Fibroblast of skin of right quadriceps (primary cell): ENCODE measurements at places on chromosomes 6 and 20.

DNA sequence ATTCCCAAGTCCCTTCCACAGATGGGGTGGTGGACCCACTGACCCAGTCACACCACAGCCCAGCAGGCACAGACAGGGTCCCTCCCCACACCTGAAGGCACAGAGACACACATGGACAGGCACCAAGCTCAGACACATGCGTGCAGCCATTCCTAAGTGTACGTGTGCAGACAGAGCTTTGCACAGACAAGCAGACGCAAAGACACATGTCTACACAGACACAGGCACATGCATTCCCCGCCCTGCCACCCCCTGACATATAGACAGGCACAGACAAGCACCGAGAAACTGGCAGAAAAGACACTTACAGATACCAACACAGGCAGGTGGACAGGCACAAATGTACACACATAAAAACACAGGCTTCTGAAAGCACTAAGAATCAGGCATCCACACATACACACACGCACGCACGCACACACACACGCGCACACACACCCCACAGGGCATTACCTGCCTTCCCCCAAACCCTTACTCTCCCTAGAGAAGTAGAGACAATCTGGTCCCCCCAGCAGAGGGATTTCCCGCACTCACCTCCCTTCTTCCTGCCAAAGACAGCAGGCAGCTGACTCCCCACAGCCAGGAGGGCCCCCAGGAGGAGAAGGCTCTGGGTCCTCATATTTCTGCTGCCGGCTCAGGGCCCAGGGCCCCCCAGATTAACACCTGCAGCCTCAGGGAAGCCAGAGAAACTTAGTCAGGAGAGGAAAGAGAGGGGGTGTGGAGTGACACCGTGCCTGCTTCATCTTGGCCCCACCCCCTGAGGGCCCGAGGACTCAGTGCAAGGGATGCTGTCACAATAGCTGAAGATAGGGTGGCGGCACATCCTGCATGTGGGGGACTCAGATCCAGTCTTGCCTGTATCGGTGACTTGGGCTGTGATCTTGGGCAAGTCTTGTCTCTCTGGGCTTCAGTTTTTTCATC lies at the start of gene WFDC5:
WFDC5 (minus strand) TSS at position 710 of the 921 bp plus-strand sequence; CDS start at position 619, 91 bp downstream.
- DNase-seq = no peak

GRCh38 chr6:30643656-30644055 lies 3.3 kb upstream of the C6orf136 start:
- no peak for DNase-seq

DNA sequence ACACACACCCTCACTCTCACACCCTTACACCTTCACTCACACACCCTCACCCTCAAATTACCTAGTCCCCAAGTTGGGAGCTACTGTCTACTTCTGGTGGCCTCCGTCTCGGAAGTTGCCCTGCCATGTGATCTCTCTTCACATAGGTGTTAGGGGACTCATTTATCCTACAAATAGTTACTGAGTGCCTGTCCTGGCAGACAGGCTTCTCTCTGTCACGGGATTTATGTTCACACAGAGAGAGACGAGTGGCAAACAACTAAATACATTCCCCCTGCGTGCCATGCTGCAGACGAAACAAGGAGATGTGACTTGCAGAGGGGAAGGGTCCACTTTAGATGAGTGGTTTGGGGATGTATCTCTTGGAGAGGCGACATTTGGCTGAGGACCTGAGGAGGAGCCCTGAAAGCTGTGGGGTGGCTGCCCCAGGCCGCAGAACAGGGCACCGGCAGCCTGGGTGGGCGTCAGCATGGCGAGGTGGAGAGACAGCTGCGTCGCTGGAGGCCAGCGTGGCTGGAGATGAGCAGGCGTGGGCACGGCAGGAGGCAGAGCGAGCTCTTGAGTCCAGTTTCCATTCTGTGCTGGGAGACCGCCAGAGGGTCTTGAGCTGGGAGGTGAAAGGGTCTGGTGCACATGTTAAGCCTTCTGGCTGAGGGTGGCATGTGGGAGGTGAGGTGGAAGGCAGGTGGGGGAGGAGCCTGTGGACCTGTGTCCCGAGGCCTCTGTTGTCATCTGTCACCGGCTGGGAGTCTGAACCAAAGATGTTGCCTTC lies 17.2 kb downstream of the DYNLT1 start:
- DNase-seq = no peak

DNA sequence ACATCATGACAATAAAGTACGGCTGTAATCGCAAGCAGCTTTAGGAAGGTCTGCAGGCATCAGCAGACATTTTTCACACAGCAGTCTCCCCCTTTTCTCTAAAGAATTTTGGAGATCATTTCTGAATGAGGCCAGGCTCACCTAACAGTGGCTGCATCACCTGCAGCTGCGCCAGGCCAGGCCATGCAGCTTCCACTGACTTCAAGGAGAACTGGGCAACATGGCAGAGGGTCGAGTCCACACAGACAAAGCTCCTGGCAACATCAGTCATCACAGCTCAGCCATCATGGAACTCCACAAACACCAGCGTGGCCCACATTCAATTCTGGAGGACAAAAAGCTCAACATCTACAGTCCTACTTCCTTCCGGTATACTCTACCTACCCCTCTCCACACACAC lies 17.8 kb upstream of the FOXC1 start:
- no peak for DNase-seq

- DNase-seq = peak; percentile 65
These were observed 39.7 kb upstream of the PRND start for GRCh38 chr20:4681991-4682401.

DNA sequence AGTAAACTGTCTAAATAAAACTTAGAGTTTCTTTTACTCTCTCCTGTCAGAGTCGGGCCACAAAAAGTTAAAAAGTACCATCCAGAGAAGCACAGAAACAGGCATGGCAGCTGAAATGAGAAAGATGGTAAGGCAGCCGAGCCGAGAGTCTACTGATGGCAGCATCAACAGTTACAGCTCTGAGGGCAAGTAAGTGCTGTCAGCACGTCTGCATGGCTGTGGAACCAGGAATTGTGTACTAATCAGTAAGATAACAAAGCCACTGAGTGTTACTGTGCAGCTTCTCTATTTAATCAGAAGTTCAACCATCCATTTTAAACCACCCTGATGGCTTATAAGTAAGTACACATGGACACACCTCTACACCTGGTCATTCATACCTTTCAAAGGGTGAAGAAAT lies 231.3 kb upstream of the KCNQ5 start:
- no peak for DNase-seq

- DNase-seq = no peak
These were observed 181.9 kb downstream of the PDE7B start for GRCh38 chr6:136033416-136033815.

GRCh38 chr6:165799391-165800153 lies 136.5 kb upstream of the PDE10A start:
- peak; percentile 32 for DNase-seq

GRCh38 chr6:21870076-21870730 lies 276.7 kb downstream of the SOX4 start:
- no peak for DNase-seq

GRCh38 chr6:37317312-37318038 lies 36.3 kb upstream of the RNF8 start:
- DNase-seq = no peak

DNA sequence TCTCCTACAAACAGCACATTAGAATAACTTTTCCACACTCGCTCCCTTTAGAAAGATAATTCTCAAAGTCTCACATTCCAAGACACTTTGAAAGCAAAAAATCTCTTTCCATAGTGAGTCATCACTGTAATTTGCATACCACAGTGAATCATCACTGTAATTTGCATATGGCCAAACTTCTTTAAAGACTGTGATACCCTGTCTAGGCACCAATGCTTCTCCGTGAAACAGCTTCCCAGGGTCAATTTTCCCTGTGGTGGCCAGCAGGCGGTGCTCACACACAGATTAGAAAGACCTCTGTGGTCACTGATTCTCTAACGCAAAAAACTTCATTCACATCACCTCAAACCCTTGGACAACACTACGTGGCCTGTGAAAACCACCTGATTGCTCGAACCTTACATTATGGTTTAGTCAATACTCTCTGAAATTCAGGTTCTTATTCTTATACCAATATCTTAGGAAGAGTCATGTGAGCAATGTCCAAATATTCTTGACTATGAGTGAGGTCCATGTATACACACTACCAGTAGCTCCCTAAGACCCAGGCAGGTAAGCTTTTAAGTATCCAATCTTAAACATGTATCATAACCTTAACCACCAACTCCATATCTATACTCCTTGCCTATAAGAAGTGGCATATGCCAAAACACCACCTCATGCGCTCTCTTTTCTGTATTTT lies 78.5 kb upstream of the PHACTR1 start:
- DNase-seq = peak; percentile 90

DNA sequence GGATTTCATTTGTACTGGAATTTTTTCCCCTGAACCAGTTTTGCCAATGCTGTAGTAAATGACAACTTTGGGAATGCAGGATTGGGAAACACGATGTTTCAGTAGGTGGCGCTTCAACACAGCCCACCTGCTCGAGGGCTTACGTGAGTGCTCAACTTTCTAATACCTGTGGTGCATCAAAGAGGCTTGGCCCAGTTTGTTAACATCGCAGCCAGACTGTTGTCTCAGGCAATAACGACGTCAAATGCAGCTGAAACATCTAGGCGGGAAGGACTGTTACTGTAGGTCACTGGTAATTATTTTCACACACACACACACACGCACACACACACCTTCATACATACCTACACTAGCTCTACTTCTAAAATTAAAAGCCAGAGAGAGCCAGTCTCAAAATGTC lies 815.5 kb upstream of the SLC35B3 start:
- DNase-seq = peak; percentile 42

DNA sequence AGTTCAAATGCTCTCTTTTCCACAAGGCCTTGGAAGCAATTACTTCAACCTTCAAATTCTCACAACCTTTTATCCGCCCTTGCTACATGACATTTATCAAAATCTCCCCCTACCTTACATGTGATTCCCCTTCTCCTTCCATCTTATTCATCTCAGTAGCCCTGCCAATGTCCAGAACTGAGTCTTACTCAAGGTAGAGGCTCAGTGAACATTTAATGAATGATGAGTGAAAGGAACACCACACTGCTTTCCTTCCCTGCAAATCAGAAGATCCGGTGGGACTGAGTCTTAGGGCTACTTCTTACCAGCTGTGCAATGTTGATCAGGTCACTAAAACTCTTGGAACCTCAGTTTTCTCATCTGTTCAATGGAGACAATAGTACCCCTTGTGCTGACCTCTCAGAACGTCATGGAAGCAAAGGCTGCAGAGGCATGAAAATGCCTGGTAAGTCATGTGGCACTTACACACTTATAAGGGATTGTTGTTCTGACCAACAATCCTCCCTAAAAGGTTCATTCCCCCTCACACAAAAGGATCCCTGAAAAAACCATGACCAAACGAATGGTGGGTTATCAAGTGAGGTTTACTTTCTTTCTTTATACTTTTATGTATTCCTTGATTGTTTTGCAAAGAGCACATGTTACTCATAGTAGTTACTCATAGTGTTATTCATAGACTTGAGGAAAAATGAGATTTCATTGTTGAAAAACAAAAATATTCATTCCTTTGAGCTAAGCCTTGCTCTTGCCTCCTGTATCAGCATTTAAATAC lies 6.5 kb downstream of the MDGA1 start:
- no peak for DNase-seq

- DNase-seq = no peak
These were observed 73.7 kb downstream of the RPP40 start for GRCh38 chr6:4930025-4930691.

DNA sequence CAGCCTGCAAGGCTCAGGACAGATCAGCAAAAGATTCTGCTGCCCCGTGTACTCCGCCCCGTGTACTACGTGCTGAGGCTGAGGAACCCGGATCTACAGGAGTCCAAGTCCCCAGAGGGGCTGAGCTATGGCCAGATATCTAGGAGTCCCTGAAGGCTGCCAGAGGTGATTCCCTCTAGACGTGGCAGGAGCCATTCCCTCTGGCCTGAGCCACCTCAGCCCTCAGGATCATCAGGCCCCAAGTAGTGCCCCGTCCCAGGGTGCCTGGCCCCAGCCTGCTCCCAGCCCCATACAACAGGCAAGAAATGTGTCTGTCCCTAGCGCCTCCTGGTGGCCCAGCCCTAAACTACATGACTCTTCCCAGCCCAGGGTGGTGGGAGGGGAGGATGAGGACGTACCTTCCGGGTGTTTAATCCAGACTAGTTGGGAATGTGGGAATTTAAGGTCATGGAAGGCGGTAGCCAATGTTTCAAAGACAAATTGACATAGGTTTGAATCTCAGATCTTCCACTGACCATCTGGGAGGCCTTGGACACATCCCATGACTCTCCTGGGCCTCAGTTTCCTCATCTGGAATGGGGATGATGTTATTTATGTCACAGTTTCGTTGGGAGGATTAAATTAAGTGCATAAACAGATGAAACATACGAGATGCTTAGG lies 49.4 kb upstream of the PTPN1 start:
- peak; percentile 71 for DNase-seq

DNA sequence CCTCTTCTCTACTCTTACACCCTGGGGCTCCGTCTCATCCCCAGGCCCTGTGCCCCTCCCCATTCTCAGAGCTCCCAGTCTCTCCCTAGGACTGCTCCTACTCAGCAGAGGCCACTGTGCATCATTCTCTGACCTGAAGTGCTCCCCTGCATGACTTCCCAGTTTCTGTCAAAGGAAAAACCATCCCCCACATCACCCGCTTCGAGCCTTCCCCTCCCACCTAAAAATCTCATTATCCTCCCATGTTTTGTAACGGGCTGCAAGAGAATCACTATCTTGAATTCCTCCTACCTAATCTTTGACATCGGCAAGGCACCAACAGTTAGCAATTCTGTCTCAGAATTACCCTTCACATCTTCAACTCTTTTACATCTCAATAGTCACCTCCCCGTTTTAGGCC lies 463.0 kb downstream of the PRKN start:
- no peak for DNase-seq

GRCh38 chr6:90146921-90147649 lies 149.6 kb downstream of the BACH2 start:
- DNase-seq = no peak
